Coronary artery (tissue), 2 donors: ENCODE measurements at places on chromosomes 6 and 20.

DNA sequence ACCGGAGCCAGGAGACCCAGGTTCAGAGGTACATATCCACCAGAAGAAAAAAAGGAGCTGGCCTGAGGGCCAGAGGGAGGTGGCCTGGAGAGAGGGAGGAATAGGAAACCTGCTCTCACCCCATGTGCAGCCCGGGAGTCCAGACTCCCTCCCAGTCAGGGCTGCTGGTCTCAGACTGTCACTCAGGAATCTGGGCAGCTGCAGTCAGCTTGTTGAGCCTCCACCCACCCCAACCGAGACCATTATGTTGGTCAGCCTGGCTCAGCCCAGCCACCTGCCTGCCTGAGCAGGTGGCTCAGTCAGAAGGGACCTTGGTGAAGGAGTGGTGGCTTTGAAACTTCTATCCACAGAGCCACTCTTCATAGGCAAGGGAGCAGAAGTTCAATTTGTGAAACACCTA, 53.3 kb upstream of the EPB41L1 start:
- no peak for DNase-seq

DNA sequence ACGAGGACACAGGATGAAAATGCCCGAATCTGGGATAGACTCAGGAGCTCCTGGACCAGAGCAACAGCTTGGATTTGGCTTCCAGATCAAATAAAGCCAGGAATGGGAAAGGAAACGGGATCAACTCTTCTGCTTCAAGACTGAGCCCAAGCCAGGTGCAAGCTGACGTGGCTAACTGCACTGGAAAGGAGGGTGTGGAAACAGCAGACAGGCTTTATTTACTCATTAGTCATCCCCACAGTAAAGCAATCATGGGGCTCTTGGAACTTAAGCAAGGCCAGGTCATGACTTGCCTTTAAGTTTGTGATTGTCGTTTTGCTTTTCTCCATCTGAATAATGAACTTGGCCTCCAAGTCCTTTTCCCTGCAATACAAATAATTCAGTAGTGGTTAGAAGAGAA, 45.2 kb downstream of the KIF16B start:
- DNase-seq = no peak

DNA sequence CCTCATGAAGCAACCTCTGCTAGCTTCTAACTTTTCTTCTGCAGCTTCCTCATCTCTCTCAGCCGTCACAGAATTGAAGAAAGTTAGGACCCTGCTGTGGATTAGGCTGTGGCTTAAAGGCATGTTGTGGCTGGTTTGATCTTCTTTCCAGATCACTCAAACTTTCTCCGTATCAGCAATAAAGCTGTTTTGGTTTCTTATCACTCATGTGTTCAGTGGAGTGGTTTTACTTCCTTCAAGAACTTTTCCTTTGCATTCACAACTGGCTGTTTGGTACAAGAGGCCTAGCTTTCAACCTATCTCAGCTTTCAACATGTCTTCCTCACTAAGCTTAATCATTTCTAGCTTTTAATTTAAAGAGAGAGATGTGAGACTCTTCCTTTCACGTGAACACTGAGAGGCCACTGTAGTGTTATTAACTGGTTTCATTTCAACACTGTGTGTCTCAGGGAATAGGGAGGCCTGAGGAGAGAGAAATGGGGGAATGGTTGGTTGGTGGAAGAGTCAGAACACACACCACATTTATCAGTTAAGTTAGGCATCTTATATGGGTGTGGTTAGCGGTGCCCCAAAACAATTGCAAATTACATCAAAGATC, 17.2 kb downstream of the ZSCAN23 start:
- DNase-seq = no peak

DNA sequence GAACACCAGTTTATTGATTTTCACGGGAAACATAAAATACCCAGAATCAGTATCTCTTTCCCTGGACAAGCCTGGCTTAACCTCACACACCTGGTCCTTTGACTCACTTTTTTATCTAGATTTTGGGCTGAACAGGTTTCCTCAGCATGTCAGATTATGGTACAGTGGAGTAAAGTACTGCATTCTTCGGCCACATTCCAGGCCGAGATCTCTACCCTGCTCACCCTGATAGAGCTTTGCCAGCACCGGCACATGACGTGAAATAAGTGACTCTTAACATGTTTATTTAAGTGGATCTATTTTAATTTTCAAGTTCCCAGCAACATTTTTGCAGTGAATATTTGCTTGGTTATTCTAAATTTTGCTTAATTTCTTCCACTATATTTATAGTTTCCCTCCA, 79.0 kb upstream of the POPDC3 start:
- DNase-seq = no peak

DNA sequence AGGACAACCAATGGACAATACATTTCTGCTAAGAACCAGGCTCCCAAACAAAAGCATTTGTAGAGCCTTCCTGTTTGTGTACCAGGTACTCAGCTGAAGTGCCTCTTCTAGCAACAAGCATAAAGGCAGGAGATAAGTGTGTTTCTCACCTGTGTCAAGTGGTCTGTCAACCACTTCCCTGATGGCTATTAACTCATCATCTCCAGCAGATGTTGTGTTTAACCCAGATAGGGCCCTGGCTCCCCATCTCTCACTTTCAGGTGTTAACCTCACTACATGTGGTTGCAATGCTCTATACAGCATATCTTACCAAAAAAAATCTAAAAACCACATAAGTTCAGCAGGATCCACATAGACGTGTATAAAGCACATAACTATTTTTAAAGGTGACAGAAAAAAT, 9.6 kb upstream of the IL17A start:
- DNase-seq = no peak

DNA sequence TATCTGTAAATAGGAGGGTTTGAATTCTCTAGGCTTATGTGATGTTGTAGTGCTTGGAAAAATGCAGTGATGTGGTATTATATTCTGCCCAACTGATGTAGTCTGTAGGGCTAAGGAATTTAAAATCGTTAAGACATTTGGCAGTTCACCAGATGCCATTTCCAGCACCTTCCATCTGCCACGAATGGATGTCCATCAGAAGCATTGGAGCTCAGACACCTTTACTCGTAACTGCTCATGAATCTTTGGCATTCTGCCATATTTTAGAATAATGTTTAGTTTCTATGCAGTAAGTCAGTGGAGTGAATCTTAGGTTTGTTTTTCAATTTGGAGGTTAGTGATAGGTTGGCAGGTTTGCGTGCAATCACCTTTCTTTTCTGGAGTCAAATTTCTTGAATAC, 2.4 kb upstream of the SYTL3 start:
- DNase-seq = no peak

DNA sequence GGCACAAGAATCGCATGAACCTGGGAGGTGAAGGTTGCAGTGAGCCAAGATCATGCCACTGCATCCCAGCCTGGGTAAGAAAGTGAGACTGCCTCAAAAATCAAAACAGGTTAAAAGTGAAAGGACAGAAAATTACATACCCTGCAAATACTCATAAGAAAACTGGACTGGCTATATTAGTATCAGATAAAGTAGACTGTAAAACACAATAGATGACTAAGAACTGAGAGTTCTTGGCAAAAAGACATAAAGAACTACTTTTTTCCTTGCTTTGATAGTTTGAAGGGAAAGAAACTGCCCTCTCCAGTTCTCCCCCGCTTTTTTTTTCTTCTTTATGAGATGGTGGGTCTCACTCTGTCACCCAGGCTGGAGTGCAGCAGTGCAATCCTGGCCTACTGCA, 17.0 kb downstream of the SNX3 start:
- DNase-seq = no peak

- DNase-seq = no peak
Measured at GRCh38 chr6:30547454-30547853, 8.8 kb downstream of the GNL1 start.

- no peak for DNase-seq
Measured at GRCh38 chr20:39651645-39652325, 689.6 kb downstream of the DHX35 start.

- no peak for DNase-seq
Measured at GRCh38 chr6:13076575-13076974, 251.8 kb downstream of the TBC1D7 start.

- no peak for DNase-seq
Measured at GRCh38 chr20:47127999-47128398, 228.5 kb downstream of the ZMYND8 start.

GRCh38 chr20:47972916-47973309, 187.6 kb upstream of the SULF2 start:
- DNase-seq = no peak

DNA sequence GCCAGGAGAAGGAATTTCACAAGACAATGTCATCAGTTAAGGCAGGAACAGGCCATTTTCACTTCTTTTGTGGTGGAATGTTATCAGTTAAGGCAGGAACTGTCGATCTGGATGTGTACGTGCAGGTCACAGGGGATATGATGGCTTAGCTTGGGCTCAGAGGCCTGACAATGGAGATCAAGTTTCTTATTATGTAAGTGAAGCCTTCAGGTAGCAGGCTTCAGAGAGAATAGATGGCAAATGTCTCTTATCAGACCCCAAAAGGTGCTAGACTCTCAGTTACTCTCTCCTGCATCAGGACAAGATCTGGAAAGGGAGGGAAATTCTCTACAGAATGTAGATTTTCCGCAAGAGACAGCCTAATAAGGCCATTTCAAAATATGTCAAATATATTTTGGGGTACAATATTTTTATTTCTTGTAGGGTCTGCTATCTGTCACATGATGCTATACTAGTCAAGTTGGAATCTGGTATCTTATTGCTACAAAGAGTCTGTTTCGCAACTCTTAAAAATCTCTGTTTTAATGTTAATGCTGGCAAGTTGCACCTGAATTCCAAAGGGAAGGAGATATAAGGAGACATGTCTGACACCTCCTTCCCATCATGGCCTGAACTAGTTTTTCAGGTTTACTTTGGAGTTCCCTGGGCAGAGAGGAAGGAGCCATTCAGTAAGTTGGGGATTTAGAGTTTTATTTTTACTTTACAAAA, 48.8 kb downstream of the TRDN start:
- DNase-seq = no peak

DNA sequence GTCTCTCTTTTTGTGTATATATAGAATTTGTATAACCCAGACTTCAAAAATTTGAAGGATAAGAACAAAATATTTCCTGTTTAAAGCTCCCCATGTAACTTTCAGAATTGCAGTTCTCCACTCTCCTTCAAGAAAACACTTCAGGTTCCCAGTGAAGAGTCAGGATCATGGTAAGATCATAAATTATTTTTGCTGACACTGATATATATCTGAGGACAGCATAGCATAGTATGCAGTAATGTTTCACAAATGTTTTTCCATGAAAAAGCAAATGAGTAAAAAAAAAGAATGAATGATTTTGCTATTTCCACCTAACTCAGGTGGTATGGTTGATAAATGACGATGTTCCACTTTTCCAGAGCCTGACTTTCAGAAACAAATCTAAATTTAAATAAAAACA, 545.6 kb upstream of the EPHA7 start:
- DNase-seq = no peak

- DNase-seq = no peak
Measured at GRCh38 chr6:32664827-32665362, 1.6 kb downstream of the HLA-DQB1 start.

DNA sequence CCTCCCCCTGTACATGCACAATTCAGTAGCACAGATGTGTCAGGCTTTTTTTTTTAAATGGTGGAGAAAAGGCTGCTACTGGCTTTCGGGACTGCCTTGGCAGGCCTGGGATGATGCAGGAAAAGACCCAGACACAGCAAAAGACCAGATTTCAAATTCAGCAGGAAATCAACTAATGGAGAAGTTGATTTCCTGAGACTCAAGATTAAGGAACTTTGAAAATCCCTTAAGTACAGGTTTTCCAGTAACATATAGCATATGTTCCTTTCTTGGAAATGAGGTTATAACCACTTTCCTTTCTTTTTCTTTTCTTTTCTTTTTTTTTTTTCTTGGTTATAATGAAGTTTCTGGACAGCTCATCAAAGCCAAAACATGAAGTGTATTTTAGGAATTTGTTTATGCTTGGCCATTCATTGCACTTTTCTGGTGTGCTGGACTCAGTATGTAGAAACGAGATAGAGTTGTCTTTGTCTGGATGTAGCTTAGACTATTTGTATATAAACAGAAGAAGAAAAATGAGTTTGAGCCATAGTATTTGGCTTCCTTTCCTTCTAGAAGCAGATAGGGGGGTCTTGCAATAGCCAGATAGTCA, 119.4 kb downstream of the SASH1 start:
- no peak for DNase-seq

DNA sequence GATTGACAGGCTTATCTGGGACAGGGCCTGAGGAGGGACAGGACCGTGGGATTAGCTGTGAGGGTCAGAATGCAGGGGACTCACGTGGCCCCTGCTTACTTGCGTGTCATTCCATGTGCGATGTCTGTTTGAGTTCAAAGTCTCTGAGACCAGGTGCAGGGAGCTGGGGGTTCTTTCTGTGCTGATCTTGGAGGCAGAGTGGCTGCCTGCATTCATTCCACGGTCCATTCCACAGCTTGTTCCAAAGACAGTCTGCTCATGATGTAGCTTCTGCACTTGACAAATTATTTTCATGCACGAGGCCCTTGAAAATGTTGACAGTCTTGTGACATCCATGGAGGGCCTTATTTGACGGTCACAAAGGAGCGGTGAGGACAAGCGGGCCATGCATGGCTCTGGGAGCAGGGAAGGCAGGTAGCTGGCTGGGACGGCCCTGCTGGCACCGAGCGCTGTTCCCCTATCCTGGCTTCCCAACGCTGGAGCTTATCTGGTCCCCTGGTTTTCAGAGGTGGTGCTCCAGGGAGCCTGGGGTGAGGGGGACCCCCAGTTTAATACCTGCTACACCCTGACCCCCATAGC, 156.3 kb upstream of the RNF24 start:
- no peak for DNase-seq

DNA sequence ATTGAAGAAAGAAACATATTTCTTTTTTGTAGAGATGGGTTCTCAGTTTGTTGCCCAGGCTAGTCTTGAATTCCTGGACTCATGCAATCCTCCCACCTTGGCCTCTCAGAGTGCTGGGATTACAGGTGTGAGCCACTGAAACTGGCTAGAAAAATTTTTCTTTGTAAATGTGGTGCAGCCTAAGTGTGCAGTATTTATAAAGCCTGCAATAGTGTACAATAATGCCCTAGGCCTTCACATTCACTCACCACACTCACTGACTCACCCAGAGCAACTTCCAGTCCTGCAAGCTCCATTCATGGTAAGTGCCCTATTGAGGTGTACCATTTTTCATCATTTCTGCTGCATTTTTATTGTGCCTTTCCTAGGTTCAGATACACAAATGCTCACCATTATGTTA, 31.4 kb downstream of the NHSL1 start:
- DNase-seq = no peak
